ENCODE measurements at places on chromosomes 2 and 18. TPM values are rescaled to one million over a fixed set of nuclear protein-coding genes. Genes with fewer than 3 reads are reported as not detected.

- no peak for DNase-seq
Observed at GRCh38 chr2:49807689-49808088, 653.4 kb upstream of the FSHR start.

DNA sequence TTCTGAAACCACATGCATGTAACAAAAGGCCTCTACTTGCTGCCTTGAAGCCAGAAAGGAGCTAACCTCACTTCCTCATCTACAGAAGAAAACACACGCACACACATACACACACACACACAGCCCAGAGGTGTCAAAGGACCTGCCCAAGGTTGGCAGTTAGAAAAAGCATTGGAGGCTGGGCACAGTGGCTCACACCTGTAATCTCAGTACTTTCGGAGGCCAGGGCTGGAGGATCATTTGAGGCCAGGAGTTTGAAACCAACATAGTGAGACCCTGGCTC lies 125.9 kb upstream of the RNF152 start:
- no peak for DNase-seq

Gene CTAGE1
- total RNA-seq, result not detected

GRCh38 chr2:22497064-22497463 lies 887.9 kb upstream of the KLHL29 start:
- DNase-seq, result no peak

DNA sequence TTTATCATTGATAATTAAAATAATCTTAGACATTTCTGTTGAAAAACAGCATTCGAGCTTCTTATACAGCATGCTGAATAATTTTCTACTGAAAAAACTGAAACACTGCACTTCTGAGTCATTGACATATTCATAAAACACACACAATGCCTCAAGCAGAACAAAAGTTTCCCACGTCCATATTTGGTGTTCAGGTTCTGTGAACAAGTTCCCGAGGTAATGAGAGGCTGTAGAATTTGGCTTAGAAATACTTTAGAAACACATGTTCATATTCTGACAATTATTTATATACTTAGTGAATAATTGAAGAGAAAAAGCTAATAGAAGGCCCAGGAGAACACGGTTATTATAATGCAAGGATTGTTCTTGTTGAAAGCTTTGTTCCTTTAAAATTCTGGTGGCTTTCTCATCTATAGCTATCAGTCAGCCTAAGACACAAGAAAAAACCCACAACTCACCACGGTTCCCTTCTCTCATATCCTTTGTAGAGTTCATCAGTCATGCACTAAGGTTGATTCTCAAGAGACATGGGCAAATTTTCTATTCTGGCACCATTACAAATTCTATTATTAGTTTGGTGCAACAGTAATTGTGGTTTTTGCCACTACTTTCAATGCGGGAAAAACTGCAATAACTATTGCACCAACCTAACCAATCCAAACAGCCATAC lies 194.4 kb downstream of the TMX3 start:
- no peak for DNase-seq

- no peak for DNase-seq
Observed at GRCh38 chr18:23640052-23640451, 22.7 kb downstream of the ANKRD29 start.

Gene NLRC4
- not detected for total RNA-seq

DNA sequence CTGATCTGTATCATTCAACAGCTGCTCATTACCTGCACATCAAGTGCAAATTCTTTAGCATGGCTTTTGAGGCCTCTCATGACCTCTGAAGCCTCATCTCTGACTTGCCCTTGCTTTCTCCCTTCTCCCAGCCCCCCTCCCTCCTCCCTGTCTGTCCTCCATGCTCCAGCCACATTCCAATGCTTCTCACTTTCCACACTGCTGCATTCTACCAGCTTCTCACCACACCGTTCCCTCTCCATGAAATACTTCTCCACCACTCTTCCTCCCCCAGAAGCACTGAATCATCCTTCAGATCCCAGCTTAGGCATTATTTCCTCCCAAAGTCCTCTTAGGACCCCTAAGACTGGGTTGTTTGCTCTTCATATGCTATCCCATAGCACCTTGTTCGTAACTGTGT lies 26.9 kb downstream of the GCG start:
- DNase-seq, result no peak

GRCh38 chr18:30113454-30113853 lies 929.1 kb downstream of the DSC3 start:
- no peak for DNase-seq

DNA sequence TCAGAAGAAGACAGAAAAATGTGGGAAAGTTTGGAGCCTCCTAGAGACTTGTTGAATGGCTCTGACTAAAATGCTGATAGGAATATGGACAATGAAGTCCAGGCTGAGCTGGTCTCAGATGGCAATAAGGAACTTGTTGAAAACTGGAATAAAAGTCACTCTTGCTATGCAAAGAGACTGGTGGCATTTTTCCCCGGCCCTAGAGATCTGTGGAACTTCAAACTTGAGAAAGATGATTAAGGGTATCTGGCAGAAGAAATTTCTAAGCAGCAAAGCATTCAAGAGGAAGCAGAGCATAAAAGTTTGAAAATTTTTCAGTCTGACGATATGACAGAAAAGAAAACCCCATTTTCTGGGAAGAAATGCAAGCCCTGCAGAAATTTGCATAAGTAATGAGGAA lies 159.3 kb downstream of the MREG start:
- DNase-seq, result no peak
